Neural crest cell (in vitro differentiated cells): ENCODE measurements at places on chromosomes 6 and 20. TPM values are rescaled to one million over a fixed set of nuclear protein-coding genes. Genes with fewer than 3 reads are reported as not detected.

Gene SLC35B2
- total RNA-seq: 70.5 and 77.7 TPM in 2 replicates

Gene SLC13A3
- 6.1 and 6.7 TPM in 2 replicates for total RNA-seq

Gene ACSS2
- 84.9 and 90.9 TPM in 2 replicates for total RNA-seq

Gene SOX4
- 91.4 and 92.7 TPM in 2 replicates for total RNA-seq

Gene VPS16
- 49.8 and 50.6 TPM in 2 replicates for total RNA-seq

Gene NQO2
- total RNA-seq: 21.4 and 21.5 TPM in 2 replicates

Gene RNF182
- 2.3 and 3.0 TPM in 2 replicates for total RNA-seq

Gene DEFB124
- total RNA-seq: not detected in 2 replicates

Gene SLC17A2
- total RNA-seq: not detected in 2 replicates

Gene PLCB1
- total RNA-seq: 10.7 and 13.7 TPM in 2 replicates

- no peak for DNase-seq
Measured at GRCh38 chr6:15170126-15170525, 75.7 kb upstream of the JARID2 start.

DNA sequence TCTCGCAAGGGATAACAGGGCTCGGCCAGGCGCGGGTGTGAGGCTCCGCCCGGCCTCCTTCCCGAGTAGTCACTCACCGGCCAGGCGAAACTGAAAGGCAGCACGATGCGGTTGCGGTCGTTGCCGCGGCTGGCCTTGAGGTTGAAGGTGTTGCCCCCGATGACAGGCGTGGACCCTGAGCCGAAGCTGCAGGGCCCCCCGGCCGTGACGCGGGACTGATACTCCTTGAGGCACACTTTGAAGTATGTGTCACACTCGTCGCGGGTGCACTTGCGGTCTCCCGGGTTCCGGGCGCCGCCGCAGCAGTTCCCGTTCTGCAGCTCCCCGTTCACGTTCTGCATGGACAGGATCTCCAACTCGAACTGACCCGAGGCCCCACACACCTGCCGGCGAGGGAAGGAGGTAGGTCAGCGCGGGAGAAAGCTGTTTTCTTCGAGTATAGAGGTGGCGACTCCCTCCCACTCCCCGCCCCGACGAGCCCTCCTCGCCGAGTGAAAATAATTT lies 1.1 kb downstream of the JAG1 start:
- DNase-seq: peak; percentile 37

- no peak for DNase-seq
Measured at GRCh38 chr20:54263116-54263690, 55.3 kb downstream of the PFDN4 start.

GRCh38 chr6:149212892-149213801 lies 104.4 kb upstream of the TAB2 start:
- DNase-seq: no peak

GRCh38 chr20:44601801-44602204 lies 19.4 kb downstream of the PKIG start:
- DNase-seq: no peak

GRCh38 chr6:137799950-137800568 lies 67.0 kb upstream of the TNFAIP3 start:
- no peak for DNase-seq

GRCh38 chr6:139240161-139241010 lies 51.4 kb downstream of the TXLNB start:
- no peak for DNase-seq

DNA sequence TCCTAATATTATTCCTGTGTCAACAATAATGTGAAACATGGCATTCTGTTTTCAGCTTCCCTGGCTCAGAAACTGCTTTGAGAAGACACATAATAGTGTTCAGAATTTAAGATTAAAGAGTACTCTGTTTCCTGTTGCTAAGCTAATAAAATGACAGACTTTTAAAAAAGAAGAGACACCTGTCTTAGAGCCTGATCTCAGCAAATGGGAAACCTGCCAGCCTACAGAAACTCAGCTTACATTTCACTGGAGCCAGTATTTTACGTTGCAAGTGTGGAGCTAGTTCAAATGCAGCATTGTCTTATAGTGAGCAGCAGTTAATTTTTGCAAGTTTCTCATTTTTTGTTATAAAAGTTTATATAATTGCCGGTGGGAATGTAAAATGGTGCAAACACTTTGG lies 28.8 kb downstream of the KIZ start:
- no peak for DNase-seq

DNA sequence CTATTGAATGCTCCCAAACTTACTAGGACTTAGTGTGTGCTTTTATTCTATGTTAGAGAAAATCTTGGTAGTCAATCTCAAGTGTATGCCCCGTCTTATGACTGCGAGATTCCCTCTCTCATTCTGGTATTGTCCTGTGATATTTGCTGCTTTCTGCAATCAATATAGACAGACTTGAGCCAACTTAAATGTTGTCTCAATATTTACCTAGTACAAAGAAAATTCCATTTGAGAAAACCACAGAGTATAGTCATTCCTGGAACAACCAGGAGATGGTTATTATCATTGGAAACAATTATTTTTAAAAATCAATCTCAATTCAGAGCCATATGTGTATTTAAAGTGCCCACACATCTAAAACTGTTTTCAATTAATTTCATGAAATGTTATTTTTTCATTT lies 330.0 kb downstream of the NRN1 start:
- no peak for DNase-seq

DNA sequence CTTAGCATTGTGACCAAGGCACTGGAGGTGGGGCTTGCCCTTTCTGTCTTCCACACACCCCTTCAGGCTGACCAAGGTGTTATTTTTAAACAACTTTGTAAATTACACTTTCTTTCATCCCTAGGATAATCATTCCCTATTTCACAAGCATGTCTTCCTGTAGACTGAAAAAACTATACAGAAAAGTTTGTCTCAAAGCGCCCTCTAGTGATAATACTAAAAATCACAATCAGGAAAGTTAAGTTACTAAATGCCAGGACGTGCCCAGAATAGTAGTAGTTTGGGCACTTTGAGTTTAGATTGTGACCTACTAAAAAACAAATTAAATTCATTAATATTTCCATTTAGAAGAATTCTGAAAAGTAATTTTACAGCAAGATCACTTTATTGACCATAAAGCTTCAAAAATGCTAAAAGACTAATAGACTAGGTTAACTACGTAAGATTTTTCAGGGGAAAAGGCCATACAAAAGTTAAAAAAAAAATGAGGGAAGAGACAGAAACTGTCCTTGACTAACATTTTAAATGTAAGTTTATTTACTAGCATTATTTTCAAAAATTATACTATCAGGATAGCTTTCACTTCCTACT lies 123.3 kb upstream of the DUSP22 start:
- no peak for DNase-seq

GRCh38 chr6:111689946-111690345 lies 84.3 kb upstream of the TRAF3IP2 start:
- no peak for DNase-seq

GRCh38 chr6:44731485-44732095 lies 344.1 kb downstream of the CDC5L start:
- no peak for DNase-seq

- no peak for DNase-seq
Measured at GRCh38 chr20:24445510-24446170, 23.8 kb upstream of the SYNDIG1 start.

DNA sequence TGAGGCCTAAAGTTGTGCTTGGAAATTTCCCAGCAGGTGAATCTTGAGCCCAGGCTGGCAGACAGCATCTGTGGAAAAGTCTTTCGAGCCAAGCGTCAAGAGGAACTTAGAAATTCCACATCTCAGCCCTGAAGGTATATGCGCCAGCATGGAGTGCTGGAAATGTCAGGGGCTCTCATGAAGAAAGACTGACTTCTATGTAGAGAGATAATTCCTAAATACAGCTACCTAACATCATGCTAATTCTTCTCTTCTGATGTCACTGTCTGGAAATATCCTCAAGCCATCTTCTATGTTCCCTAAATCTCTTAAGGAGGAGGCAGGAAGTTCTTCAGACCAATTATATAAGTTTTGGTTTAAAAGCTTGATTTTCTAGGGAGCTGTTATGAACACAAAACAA lies 492.4 kb upstream of the MARCKS start:
- no peak for DNase-seq

DNA sequence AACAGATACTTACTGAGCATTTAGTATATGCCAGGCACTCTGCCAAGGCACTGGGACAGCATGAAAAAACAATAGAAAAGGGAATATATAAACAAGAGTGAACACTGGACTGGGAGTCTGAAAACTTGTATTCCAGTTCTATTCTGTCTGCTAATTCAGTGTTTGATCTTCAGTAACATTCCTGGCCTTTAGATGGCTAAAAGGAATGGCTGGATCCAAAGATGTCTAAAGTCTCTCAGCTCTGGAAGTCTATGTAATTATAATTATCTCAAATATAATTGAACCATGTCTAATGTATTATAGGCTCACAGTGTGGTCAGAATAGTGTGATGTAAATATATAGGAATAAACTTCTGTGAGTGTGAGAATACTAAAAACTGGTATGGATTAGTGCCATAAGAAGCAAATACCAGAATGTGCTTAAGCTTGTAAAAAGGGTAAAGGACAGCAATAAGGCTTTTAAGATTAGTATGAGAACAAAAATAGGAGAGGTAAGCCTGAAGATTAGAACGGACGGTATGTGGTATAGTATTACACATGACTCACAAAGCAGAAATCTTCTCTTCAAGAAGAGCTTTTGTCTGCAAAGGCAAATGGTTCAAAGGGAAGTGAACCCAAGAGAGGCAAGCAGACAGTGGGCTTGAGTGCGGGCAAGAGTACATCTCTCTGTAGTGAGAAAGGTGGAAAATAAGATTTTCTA lies 68.5 kb downstream of the TMEM200A start:
- DNase-seq: no peak

DNA sequence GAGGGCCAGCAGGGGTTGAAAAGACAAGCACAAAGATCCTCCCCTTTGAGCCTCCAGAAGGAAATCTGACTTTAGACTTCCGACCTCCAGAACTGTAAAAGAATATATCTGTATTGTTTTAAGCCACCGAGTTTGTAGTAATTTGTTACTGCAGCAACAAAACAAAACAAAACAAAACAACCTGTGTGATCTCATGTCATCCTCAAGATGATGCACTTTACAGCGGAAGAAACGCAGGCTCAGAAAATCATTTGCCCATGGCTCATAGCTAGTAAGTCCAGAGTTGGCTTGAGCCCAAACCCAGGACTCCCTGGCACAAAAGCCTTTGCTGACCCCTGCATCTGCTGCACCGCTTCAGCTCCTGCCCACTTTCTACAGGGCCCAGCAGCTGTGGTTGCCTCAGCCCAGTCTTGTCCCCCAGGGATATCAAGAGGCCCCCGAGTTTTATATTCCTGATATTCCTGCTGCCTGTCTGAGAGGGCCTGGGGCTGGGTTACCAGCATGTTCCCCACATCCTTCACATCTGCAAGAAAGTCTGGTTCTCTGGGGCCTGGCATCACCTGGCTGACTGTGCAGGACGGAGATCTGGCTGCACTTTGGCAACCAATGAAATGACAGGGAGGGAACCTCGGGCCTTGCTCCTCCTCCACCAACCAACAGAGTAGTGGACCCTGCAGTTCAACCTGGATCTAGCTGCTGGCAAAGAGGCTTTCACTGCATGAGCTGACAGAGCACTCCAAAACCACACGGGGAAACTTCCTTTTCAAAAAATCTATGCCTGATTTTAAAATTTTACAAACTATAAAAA lies 56.9 kb downstream of the JPH2 start:
- DNase-seq: no peak

- DNase-seq: no peak
Measured at GRCh38 chr20:4371623-4372251, 350.0 kb upstream of the PRND start.

DNA sequence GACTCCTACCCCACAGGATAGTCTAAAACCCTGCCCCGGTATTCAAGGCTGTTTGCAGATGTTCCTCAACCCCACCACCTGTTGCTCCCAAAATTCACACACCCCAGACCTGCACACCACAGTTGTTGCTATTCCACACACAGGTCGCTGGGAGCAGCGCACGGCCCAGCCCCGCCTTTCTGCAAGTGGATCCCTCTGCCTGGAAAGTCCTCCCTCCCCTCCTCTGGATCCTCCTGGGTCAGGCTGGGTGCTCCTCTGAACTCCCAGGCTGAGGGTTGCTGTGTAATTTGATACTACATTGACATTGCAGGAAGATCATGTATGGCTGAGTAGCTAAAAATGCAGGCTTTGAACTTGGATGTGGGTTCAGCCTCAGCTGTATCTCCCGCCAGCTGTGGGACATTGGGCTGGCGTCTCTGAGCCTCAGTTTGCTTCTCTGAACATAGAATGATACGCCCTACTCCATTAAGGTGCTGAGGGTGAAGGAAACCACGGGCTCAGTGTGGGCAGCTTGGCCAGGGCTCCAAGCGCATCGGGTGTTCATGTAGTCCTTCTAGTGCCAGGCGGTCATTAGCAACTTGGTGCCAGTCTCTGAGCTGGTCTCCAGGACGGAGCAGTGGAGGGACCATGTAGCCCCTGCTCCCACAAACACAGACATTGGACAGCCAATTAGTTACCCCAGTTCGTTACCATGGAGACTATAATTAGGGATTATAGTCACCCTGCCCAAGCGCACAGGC lies 13.9 kb upstream of the CCN5 start:
- DNase-seq: no peak

- no peak for DNase-seq
Measured at GRCh38 chr6:1224514-1224913, 87.4 kb upstream of the FOXQ1 start.

- no peak for DNase-seq
Measured at GRCh38 chr6:11277275-11278206, 45.1 kb upstream of the NEDD9 start.
